ENCODE measurements at places on chromosomes 7 and 10.
A peak's percentile ranks its signal among the peaks of the same experiment; 100 is the strongest.

DNA sequence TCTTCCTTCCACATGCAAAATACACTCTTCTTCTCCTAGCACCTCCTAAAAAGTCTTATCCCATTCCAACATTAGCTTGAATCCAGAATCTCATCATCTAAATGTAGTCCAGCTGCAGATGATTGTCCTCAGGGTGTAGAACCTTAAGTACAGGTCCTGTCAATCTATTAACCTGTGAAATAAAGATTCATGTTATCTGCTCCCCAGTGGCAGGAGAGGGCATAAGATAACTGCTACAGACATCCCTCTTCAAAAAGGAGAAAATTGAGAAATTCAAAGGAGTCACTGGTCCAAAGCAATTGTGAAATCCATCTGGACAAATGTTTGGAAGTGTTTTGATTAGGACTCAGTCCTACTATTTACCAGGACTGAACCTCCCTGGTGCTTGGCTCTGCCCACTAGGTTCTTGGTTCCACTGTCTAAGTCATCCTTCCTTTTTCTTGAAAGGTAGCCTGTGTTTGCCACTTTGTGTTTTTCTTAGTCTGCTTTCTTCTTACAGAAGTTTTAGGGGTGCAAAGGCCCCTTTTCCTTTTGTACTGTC lies 96.2 kb downstream of the ADD3 start:
- no peak for DNase-seq

- peak; percentile 9 for DNase-seq
Observed at GRCh38 chr7:44292876-44293560, 32.4 kb downstream of the CAMK2B start.

GRCh38 chr10:30990971-30991646 lies 40.6 kb downstream of the ZNF438 start:
- no peak for DNase-seq

GRCh38 chr7:143426479-143427142 lies 16.6 kb upstream of the TAS2R60 start:
- DNase-seq = no peak

DNA sequence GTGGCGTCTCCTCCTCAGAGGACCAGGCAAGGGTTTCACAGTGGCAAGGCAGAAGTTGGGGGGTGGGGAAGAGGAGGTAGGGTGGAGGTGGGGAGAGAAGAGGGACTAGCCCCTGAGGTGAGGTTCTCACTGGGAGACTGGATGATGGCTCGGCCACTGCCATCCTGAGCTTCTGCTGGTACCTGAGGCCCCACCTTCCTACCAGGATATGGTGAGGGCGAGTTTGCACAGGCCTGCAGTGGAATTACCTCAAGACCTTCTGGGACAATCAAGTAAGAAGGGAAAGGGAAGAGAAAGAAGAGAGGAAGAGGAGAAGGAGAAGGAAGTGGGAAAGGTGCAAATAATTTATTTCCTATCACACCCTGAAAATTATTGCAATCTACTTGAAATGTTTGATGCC lies 111.8 kb upstream of the GDF10 start:
- DNase-seq = no peak

DNA sequence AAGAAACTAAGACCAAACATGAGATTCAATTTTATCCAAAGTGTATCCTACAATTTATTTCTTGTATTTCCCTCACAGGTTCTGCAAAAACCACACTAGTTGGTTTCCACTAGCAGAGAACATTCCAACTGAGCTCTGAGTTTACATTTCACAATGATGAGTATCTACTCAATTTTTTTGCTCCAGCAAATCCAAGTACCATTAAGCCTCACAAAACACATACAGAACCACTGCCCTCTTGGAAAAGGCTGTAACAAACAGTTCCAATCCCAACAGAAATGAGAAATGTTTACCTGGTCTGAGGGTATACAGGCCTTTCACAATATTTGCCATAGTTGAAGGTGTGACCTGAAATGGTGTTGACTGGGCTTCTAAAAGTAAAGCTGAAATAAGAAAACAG lies 59.9 kb downstream of the CACUL1 start:
- DNase-seq = no peak

DNA sequence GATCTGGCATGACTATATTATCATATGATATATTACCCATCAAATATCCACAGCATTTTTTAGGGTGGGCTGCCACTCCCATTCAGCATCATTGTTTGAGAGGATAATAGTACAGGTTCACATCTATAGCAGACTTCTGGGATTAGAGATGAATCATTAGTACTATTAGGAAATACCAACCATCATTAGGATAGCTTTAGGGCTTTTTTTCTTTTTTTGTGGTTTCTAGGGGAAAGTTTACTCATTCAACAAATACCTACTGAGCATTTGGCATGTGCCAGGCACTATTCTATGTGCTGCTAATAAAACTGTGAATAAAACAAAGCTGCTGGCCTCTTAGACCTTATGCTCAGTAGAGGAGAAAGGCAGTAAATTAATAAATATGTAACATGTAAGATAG lies 40.6 kb downstream of the NHLRC2 start:
- no peak for DNase-seq

DNA sequence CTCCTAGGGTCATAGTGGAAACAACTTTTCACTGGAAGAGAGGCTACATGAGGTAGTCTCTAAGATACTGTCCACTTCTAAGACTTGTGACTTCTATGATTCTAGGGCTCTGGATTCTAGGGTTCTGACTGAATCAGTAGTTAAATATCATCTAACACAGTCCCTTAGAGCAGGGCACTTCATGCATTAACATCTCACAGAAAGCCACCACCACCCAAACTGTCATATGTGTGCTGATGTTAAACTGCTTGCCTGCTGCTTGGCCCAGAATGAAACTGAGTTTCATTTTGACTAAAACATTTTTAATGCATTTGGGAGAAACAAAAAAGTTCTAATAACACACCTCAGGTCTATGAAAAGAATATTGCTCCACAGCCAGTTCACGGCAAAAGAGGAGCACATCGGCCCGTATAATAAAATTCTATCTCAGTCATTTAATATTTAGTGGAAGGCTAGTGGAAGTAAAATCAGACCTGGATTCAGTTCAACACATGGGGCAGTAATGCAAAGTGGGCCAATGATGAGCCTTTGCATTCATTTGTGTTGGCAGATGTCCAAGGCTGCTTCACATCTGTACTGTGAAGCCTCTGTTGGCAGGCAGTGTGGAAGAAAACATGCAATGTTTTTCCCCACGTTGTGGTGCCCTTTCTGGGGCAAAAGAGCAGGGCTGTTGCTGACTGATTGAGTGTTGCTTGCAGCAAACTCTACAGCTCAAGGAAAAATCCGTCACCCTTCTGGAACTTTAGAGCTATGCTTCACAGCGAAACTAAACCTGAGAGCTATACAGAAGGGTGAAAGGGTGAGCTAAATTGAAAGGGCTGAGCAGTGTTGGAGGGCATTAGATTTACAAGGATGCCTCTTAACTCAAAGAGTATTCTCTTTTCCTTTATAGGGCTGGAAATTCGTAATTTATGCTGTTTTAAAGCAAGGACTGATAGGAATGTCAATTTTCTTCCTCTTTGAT lies 33.5 kb upstream of the AUTS2 start:
- no peak for DNase-seq

GRCh38 chr7:158805414-158805813 lies 23.9 kb downstream of the ESYT2 start:
- no peak for DNase-seq

DNA sequence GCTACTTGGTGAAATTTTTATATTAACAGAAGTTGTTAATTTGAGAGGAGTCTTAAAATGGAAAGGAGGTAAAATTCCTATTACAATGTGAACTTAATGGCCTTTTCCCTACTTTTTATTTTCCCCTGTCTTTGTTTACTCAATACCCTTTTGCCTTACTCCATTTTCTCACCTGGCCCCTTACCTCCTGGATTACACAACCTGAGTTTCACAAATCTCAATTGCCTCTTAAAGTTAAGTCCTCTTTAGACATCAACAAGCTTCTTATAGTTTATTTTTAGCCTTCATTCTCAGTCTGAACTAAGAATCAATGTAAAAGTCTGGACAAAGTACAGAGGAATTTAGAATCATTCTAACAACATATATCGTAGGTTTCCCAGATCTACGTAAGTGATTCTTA lies 247.0 kb downstream of the PCDH15 start:
- DNase-seq = no peak

GRCh38 chr10:45470098-45471012 lies 96.3 kb downstream of the ALOX5 start:
- no peak for DNase-seq

DNA sequence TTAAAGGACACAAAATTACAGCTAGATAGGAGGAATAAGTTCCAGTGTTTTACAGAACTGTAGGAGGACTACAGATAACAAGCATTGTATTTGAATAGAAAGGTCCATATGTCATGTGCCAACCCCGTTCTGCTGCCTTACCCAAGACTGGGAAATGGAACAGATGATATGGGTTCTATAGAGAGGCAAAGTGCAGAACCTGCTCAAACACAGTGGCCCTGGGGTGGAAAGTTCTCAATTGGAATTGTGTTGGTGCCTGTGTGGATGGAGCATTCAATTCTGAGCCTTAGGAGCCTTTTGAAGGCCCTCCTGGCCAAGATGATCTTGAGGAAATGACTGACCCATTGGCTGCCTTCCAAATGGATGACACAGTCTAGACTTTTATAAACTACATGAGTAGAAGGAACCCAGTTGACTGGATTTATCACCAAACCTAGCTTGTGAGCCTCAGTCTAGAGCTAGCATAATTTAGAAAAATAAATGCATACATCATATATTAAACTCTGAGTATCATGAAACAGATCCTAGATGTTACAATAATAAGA lies 4.1 kb upstream of the PRSS1 start:
- DNase-seq = no peak

DNA sequence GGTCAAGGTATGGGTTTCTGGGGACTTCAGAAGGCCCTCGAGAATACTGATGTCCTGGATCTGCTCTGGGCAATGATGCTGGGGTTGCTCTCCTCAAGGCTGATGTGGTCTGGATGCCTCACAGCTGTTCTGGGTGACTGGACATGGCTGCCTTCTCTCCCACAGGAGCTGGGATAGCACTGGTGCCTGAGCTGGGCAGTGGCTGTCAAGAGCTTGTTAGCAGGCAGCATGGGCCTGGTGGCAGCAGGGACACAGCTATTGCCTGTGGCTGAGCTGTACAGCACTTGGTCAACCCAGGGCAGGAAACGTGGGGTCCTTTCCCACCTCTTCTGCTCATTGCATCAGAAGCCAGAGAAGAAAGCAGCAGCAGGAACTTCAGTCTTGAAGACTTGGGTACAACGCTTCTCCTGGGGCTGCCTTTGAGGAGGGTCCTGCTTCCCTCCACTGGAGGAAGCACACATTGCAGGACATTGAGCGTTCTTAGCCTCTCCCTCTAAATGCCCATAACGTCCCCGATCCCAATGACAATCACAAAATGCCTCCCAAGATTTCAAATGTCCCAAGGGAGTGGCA lies 13.0 kb downstream of the ADCYAP1R1 start:
- no peak for DNase-seq

GRCh38 chr10:58844680-58845079 lies 331.8 kb upstream of the PHYHIPL start:
- no peak for DNase-seq

GRCh38 chr7:29311314-29311713 lies 116.7 kb downstream of the CHN2 start:
- DNase-seq = no peak

DNA sequence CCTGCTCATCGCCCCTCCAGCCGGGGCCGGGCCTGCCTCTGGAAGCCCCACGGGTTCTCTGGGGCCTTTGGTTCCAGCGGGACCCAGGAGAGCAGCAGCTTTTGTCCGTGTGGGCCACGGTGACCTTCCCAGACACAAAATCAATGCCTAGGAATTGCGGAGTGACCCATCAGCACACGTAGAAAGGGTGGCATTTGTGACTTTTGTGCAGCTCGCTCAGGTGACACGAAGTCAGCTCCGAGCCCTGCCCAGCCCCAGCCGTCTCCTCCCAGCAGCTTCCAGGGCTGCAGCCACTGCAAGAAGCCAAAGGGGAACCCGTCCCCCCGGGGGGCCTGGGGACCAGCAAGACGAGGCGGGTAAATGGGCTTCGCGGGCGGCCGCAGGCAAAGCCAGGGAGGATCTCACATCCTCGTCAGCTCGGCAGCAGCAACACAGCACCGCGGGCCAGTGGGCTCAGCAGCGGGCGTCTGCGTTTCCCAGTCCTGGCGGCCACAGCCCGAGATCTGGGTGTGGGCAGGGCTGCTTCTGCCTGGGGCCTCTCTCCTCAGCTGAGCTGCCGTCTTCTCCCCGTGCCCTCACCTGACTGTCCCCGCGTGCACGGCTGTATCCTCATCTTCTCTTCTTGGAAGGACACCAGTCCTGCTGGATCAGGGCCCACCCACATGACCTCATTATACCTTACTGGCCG lies 88.5 kb downstream of the PAXIP1 start:
- no peak for DNase-seq

- DNase-seq = no peak
Observed at GRCh38 chr7:47337531-47337930, 244.4 kb downstream of the TNS3 start.

GRCh38 chr7:29285444-29285793 lies 90.8 kb downstream of the CHN2 start:
- DNase-seq = no peak

DNA sequence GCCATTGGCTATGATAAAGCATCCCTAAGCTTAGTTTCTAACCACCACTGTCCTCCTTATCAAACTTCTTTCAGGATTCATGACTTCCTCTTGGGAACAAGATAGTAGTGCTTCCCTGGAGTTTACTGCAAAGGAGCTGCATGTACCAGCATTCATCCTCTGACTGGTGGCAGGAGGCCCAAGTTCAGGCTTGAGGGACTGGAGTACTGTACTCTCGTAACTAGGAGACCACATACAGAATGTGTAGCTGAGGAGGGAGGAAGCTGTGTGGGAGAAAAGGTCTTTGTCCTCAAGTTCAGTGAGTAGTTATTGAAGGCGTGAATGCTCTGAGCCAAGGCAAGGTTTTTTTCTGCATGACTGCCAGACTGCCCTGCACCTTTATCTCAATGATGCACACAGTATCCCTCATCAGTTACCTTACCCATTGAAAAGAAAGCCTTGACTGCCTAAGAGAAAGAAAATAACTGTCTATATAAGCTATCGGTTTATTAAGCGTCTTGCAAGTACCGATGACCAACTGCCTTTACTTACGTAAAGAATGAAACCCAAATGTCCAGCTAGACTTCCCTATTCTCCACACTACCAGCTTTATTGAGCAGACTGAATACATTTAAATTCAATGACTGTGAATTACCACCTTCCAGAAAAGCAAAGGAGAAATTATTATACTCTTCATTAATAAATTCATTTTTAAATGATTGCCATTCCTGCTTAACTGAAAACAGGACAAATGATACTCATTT lies 12.8 kb downstream of the SCRN1 start:
- no peak for DNase-seq

GRCh38 chr10:75540357-75540966 lies 109.0 kb downstream of the LRMDA start:
- DNase-seq = no peak

GRCh38 chr7:155053002-155053401 lies 17.1 kb upstream of the HTR5A start:
- DNase-seq = no peak

GRCh38 chr10:8473205-8473604 lies 418.7 kb downstream of the GATA3 start:
- DNase-seq = no peak

Data from mucosa of descending colon (tissue), 3 donors.